Hematopoietic multipotent progenitor cell treated with erythropoietin and hydrocortisone succinate and interleukin-3 and kit ligand, for 15 days (in vitro differentiated cells): ENCODE measurements at places on chromosomes 16 and 17.

DNA sequence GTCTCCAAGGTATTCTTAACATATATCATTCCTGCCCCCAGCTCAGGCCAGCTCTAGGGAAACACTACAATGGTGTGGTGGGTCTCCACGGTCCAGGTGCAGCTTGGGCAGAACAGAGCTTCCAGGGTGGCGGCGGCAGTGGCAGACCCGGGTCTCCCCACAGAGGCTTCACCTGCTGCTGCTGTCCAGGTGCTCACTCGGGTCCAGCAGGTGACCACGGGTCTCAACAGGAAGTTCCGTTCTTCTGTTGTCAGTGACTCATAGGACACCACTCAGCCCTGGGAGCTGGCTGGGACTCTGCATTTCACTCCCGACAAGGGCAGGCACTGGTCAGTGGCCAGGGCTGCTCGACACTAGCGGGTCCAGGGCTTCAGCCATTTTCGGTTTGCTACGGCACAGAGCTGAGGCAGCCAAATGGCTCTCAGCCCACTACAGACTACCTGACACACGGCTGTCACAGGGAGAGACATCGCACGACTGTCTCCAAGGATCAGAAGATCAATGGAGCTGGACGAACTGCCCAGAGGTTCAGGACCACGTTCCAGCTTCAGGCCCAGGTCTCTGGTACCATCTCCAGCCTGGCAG lies 16.7 kb downstream of the MTHFSD start:
- DNase-seq, result no peak

- no peak for DNase-seq
Observed at GRCh38 chr16:58906981-58907715, 173.0 kb upstream of the GOT2 start.

- DNase-seq, result no peak
Observed at GRCh38 chr17:45783593-45784292, 377 bp upstream of the CRHR1 start.

GRCh38 chr16:80689487-80689886 lies 114.9 kb downstream of the CDYL2 start:
- no peak for DNase-seq

DNA sequence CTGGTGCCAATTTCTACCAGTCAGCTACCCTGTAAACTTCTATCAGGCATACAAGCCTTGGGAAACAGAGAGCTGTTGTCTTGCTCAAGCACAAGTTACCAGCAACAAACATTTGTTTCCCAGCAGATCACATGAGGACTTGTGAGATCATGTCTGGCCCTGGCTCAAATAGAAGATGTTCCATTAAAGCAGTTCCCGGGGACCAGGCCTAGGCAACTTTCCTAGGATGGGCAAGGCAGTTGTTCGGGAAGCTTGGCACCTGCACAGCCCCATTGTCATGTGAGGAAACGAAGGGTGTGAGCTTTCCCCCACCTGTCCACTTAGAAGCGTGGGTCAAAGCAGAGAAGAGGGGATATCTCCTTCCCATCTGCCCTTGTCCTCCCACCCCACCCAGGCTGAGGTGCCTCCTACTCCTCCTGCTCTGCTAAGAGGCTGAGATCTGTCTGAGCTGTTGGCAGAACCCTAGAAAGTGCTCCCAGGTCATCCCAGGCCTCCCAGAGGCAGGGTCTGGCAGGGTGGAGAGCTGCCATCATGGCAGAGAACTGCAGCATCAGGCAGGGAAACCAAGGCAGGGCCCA lies 11.2 kb upstream of the SLC47A2 start:
- no peak for DNase-seq

DNA sequence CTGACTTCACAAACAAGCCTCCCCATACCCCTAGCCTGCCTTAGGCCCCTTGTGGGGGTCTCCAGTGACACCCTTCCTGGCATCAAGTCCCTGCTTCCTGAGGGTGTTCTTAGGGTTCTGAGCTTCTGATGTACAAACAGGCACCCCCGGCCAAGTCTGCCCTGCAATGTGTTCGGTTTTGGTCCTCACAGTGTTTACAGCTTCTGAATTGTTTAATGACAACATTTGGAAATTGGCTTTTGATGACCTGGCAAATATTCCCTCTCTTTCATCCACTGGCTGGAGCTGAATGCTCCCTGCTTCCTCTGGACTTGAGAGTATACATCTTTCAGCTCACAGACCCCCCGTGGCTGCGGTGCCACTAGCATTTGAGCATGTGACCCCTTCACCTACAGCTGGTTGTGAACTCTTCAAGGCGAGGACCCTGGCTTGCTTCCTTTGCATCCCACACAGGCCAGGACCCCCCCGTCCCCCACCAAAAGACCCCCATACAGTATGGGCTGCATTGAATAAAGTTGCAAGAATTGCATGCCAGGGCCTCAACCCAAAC lies 180.8 kb downstream of the KATNIP start:
- no peak for DNase-seq

GRCh38 chr16:85579191-85579590 lies 33.9 kb upstream of the GSE1 start:
- no peak for DNase-seq
